Sigmoid colon (tissue), 7 donors: ENCODE measurements at places on chromosomes 7 and 10. TPM values are rescaled to one million over a fixed set of nuclear protein-coding genes. Genes with fewer than 3 reads are reported as not detected.

GRCh38 chr7:40288827-40289226, 154.0 kb downstream of the SUGCT start:
- no peak for DNase-seq

The PRSS2 gene
- total RNA-seq = not detected

The H2BK1 gene
- total RNA-seq = not detected

DNA sequence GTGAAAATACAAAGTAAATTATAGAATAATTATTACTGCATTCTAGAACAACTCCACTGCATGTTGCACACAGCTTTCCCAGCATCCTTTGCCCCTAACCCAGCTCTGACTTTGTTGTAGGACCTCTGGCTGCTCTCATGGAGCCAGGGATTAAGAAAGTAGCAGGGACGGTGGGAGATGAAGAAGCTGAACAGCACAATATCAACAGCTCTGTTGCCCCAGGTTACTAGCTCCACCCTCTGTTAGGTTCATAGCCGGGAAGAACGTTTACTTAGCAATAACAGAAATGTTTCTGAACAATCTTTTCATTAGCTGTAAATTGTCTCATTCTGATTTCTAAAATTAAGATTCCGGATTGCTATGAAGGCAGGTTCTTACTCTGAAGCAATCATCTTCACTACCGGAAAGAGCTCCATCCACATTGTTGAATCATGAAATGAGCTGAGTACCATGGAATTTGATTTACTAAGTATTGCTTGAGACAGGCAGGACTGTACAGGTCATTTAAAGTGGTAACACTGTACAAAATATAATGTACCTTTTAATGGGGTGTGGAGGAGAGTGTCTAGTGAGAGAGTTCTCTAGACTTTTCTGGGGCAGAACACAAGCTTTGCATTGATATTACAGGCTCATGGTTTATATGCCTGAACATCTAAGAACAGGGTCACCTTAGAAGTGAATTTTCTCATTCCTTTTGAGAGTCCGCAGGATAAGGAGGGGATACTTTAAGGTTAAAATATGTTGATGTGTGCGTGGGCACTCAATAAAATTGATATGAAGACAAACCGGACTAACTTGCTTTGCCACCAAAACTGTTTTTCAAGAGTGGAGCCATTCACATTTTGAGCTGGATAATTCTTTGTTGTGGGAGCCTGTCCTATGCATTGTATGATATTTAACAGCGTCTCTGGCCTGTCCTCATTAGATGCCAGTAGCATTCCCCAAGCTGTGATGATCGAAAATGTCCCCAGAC, 20.8 kb upstream of the RAB18 start:
- no peak for DNase-seq

- no peak for DNase-seq
These were observed 344.1 kb upstream of the PRKCQ start for GRCh38 chr10:6924166-6924565.

DNA sequence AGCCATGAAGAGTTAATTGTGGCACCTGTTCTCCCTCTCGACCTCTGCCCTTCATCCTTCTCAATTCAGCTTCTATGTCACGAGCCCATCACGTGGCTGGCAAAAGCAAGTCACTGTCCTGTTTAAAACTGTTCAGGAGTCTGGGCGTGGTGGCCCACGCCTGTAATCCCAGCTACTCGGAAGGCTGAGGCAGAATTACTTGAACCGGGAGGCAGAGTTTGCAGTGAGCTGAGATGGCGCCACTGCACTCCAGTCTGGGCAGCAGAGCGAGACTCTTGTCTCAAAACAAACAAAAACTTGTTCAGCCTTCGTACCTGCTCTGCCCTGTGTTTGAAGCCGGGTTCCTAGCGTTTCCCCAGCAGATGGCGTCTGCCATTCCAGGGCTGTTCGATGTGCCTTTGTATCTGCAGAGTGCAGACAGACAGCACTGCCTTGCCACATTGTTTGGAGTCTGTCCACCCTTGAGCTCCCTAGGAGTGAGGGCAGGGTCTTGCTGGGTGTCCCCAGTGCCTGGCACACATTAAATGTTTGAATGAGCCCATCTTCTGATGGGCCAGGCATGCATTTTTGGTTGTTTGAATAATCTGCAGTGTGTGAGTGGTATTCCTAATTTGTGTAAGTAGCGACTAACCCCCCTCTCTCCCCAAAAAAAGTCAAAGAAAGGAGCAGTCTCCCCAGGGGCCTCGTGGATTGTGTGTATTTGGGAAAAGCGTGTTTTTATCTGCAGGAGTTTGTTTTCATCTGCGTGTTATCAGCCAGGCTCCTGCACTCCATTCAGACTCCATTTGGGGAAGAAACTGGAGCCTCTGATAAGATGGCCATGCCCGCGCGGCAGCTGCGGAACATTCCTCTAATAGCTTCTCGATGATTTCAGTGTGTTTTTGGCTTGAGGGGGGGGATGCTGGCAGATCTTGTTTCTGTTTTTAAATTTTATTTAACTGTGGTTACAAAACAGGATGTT, 61.2 kb downstream of the DNAJB6 start:
- DNase-seq = peak; percentile 61

- DNase-seq = no peak
These were observed 48.5 kb downstream of the RASGEF1A start for GRCh38 chr10:43218206-43218950.

GRCh38 chr10:72252972-72253371, 20.8 kb upstream of the DDIT4 start:
- no peak for DNase-seq

The PTPN20 gene
- 0.54 TPM for total RNA-seq

DNA sequence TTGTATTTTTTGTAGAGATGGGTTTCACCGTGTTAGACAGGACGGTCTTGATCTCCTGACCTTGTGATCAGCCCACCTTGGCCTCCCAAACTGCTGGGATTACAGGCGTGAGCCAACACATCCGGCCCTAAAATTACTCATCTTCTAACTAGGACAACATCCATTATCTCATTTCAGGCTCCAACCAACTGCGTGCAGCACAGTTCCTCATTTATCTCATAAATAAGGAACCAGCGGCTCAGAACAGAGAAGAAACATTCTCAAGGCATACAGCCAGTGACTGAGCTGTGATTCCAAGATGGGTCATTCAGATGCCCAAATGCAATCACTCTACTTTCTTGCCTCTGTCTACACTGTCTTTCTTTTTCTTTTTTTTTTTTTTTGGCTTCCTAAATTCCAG, 356.1 kb downstream of the ELMO1 start:
- no peak for DNase-seq

- DNase-seq = no peak
These were observed 804.6 kb upstream of the ZWINT start for GRCh38 chr10:57165671-57166070.

- DNase-seq = no peak
These were observed 180.5 kb upstream of the CTBP2 start for GRCh38 chr10:125340903-125341302.
